Activated T-helper 17 cell treated with anti-CD3 and anti-CD28 coated beads, Interleukin-2, amount 50 U/mL, for 72 hours (primary cell): ENCODE measurements at places on chromosomes 7 and 10. TPM values are rescaled to one million over a fixed set of nuclear protein-coding genes. Genes with fewer than 3 reads are reported as not detected.

DNA sequence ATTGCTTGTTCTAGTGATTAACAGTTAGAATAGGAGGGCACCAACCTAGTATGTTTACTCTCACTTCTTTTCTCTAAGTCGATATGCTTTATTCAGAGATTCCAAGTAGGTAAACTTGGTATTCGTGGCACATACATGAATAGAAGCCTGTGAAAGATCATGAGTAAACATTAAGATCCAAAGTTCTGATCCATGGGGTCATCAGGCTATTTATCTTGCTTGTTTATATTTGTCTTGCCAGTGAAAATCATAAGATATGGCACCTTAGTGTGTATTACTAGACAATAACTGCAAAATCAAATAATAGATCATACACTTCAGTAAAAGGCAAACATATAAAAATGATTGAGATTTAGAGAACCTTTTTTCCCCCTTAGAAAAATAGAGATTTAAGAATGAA lies 56.5 kb upstream of the LHFPL3 start:
- ATAC-seq, result no peak

DNA sequence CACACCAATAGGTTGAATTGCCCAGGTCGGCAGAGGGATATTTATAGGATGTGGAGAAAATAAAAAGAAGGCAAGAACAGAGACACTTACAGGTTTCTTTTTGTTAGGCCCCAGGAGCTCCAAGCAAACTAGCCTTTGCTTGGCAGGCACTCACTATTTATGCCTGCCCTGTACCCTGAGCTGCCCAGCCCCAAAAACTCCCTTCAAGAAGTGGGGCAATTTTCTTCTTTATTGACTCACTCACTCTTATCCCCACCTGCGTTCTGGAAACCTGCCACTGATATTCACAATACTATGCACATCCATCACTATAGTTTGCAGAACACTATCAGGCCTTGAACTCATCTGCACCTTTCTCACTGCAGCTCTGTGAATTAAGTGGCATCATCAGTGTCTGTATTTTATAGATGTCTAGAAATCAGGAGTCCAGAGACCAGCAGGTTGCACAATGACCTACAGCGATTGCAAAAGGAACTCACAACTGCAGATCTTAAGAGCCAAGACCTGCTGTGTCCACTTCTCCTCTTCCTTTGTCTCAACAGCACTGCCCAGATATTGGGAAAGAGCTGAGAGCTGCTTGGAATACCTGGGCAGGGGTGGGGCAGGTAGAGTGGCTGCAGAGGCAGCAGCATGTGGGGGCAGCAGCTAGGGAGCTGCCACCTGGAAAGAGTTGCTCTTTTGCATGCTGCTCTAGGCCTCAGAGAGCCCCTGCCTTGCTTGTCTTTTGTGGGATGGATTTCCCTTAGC lies at the start of gene SFTPD:
SFTPD (minus strand) TSS at position 130 of the 747 bp plus-strand sequence. CDS start 2,446 bp downstream, outside the sequence.
- ATAC-seq, result no peak

GRCh38 chr10:132407243-132407746 lies 10.3 kb downstream of the PWWP2B start:
- no peak for ATAC-seq

- no peak for ATAC-seq
Observed at GRCh38 chr7:121913947-121914675, 41.1 kb downstream of the PTPRZ1 start.

- ATAC-seq, result no peak
Observed at GRCh38 chr7:98562381-98562823, 54.7 kb upstream of the NPTX2 start.

GRCh38 chr10:17171141-17171641 lies 30.3 kb downstream of the TRDMT1 start:
- no peak for ATAC-seq

DNA sequence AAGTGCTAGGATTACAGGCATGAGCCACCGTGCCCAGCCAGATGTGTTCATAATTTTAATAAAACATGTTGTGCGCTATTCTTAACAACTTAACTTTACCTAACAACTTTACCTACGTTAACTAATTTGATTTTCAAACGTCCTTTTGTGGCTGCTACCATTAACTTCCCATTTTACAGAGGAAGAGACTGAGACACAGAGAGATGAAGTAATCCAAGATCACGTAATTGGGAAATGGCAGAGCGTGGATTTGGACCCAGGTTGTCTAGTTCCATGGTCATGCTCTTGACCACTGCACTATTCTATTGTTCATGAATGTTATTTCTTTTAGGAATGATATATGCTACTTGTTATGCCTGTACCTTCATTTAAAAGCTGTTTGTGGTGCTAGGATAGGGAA lies 80.3 kb upstream of the MTPN start:
- ATAC-seq, result no peak

DNA sequence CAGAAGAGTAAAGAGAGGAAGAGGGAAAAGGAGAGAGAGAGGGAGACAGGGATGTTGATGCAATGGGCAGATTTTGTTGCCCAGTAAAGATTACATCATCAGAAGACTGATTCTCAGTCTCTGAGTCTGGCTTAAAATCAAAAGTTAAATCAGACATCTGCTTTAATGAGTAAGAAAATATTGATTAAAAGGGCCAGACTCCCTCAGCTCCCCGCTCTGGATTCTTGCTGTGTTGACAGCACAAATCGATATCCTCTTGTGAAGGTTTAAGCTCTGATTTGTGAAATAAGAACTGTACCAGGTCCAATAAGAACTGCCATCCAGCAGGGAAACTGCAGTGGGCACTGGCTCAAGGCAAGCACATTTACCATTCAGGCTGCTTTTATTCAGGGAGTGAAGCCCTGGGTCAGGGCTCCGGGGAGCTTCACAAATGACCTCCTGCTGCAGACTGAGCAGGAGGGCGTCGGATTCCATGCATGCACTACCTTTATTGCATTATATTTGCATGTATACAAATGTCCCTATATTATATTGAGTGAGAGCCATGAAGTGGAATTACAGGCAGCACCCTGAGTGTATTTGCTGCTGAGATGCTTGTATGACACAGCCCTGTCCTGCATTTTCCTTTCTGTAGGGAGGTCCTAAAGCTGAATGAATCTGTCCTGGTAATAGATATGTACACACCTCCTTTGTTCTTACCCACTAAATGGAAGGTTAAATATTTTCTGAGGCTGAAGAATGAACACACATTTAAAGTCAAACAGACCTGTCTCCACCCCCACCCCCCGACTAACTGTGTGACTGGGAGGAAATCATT lies 401.5 kb downstream of the REEP3 start:
- no peak for ATAC-seq

DNA sequence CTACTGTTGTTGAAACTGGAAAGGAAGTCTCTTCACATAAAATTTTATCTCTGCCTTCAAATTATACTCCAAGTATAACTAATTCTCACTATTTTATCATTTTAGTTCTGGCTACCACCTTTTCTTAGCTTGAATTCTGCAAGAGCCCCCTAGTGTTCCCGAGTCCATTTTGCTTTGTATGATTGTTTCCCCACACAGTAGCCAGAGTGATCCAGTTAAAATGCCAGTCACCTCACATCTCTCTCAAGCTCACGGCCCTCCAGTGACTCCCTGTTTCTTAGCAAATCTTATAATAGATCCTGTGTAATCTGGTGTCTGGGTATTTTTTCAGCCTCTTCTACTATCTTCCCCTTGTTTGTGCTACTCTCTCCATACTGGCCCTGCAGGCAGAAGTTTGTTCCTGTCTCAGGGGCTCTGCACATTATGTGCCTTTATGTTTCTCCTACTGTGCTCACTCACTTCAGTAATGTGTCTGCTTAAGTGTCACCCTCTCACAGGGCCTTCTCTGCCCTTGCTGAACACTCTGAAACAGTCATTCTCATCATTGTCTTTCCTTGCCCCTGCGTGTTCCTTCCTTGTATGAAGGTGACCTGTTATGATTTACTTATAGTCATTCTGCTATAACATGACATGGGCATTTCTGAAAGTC lies 8.9 kb downstream of the WAC start:
- no peak for ATAC-seq

DNA sequence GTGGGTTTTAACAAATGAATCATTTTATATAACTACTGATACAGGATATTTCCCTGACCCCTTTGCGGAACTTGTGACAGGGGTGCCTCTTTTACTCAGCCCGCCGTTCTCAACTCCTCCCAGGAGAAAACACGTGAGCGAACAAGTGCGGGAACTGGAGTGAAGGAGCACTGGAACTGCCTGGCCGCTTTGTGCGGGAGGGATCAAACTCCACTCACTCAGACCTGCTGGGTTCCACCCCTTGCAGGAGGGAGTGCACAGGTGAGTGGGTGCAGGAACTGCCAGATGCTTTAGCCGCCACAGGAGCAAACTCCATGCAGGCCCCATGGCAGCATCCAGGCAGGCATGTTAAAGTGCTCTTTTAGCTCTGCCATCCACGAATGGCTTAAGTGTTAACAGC lies 513.4 kb upstream of the GRM3 start:
- ATAC-seq, result no peak

- ATAC-seq, result no peak
Observed at GRCh38 chr7:153110606-153111005, 351.1 kb downstream of the ACTR3B start.

DNA sequence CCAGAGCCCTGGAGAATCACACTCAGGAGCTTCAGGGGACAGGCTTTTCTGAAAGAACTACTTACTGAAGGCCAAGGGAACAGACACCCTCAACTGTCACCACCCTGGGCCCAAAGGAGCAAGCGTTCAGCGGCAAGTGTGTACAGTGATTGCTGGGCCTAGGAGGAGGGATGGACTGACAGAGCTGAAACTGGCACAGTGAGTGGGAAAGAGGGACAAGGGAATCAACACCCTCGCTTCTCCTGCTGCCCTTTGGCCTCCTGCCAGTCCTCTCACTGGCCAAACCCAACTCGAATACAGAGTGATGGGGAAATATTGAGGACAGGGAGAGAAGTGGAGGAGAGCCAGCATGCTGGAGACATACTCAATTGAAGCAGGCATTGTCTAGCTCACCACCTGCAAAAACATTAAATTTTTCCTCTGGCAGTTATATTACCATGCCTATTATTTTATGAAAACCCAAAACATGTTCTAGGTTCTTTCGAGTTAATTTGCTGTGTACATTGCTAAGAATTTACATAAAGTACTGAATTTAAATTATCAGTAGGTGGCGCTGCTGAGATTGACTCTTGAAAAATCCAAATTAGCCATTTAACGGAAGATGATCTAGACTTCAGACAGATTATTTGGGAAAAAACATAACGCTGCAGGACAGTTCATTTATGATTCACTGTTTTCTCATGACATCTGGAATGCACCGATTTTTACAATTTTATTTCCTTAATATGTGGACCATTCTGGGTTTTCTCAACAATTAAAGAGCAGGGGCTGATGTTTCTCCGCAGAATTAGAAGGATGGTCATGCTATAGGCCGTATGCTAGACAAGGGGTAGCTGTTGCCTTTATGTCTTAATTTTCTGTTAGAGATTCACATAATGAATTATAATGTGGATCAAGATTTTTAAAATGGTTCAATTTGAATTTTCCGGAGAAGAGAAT lies 14.7 kb upstream of the TMEM236 start:
- ATAC-seq, result no peak

DNA sequence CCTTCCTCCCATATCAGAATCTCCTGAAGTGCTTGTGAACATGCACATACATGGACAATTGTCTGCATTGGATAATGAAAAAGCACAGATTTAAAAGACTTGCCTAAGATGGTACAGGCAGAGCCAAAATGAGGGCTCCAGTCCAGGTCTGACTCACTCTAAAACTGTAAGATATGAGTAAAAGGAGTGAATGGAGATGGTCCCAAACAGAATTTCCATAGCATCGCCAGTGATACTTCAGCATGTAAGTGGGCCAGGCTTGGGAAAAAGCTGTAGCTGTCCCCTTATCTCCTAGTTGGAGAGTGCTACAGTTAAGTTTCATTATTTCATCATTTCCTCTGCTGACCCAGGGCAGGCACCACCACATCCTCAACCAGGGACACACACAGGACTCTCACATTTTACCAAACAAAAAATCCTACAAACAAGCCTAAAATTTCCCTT lies 26.4 kb upstream of the IL6 start:
- peak; percentile 15 for ATAC-seq

DNA sequence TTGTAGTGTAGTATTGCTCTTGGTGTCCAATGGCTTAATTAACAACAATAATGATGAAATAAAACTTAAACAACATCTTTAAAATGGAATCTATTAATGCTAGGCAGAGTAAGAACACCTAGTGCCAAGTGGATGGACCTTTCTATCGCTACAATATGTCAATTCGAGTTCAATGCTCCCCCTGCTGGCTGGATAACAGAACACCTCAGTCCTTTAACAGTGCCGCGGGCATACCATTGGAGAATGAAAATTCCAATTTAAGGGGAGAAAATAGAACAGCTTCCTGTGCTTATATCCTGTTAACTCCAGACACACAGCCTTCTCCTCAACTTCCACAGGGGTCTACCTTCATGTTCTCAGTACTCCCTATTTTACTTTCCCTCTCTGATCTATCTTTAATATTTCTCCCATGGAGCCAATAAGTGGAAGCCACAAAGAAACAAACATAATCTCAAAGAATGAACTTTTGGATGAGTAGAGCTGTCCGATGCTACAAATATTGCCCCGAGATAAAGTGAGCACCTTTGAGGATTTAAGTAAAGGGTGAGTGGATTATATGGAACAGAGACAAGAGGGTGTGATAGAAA lies 41.4 kb downstream of the COL1A2 start:
- peak; percentile 61 for ATAC-seq

- no peak for ATAC-seq
Observed at GRCh38 chr10:47087667-47088066, 176.4 kb downstream of the PTPN20 start.

- ATAC-seq, result no peak
Observed at GRCh38 chr7:152459724-152460251, 24.0 kb upstream of the KMT2C start.

- ATAC-seq, result no peak
Observed at GRCh38 chr10:30863516-30864210, 168.0 kb downstream of the ZNF438 start.

DNA sequence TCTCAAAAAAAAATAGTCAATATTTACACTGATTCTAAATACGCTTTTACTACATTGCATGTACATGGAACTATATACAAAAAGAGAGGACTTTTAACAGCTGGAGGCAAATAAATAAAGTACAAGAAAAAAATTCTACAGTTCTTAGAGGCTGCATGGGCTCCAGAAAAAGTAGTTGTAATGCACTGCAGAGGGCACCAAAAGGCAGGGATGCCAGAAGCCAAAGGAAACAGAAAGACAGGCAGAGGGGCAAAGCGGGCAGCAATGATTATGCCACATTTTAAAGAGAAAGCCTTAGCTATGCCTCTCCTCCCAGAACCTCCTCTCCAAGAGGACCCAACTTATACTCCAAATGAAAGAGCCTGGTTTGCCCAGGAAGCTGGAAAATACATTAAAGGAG lies 11.6 kb upstream of the ADCK2 start:
- ATAC-seq, result no peak

DNA sequence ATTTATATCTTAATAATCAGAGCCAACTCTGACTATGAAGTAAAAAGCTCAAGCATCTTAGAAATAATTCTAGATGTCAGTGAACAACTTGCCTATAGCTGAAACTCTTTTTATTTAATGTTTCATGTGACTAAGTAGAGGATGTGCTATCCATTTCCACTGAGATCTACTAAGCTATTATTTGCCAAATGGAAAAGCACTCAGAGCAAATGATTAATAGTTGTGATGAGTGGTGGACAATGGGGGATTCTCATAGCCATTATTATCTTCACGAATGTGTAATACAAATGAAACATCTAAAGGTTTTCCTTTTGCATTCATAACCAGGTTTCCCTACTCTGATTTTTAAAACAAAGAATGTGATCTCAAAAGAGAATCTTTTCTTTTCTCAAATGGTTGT lies 126.6 kb upstream of the GNAI1 start:
- ATAC-seq, result no peak

GRCh38 chr10:11017570-11018431 lies at the start of gene CELF2:
TSS of gene CELF2 (plus strand) at chr10:11017872. CDS start at chr10:11018090, 218 bp downstream.
- ATAC-seq, result peak; percentile 64

ERV3-1 gene
- 6.1 TPM for total RNA-seq

PURB gene
- 22.5 TPM for total RNA-seq

LRRC17 gene
- not detected for total RNA-seq

AGFG2 gene
- total RNA-seq, result 48.3 TPM

IFT22 gene
- 8.2 TPM for total RNA-seq

ZNF239 gene
- total RNA-seq, result 1.8 TPM
